A673 (cell line): ENCODE measurements at places on chromosomes 2 and 18. TPM values are rescaled to one million over a fixed set of nuclear protein-coding genes. Genes with fewer than 3 reads are reported as not detected.

The IRS1 gene
- 27.9 and 29.3 TPM in 2 replicates for total RNA-seq

The MARCHF4 gene
- total RNA-seq = 2.4 and 6.1 TPM in 2 replicates

The SLC19A3 gene
- 4.2 and 4.4 TPM in 2 replicates for total RNA-seq

The ICOS gene
- total RNA-seq = not detected in 2 replicates

The UGT1A3 gene
- not detected in 2 replicates for total RNA-seq

The PSD4 gene
- 0.60 and 1.8 TPM in 2 replicates for total RNA-seq

The SMYD1 gene
- total RNA-seq = not detected in 2 replicates

The RAB31 gene
- 6.1 and 8.1 TPM in 2 replicates for total RNA-seq

DNA sequence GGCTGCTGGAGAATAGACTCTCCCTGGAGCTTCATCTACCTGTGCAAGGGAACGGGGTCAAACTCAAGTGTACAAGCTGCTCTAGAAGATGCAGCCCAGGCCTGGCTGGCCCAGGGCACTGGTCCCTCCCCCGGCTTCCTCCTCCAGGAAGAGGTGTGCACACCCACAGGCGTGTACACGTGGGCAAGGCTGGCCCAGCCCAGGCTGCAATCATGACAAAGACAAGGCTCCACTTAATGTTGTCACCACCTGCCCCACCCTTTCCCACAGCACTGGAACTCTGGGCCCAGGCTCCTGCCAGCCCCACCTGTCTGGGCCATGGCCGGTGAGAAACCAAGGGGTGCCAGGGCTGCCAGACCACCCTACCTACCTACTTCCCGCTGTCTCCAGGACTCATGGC, 29.6 kb upstream of the ALPP start:
- DNase-seq = no peak

- DNase-seq = peak; percentile 49
Observed at GRCh38 chr2:63842149-63843061, 709 bp downstream of the UGP2 start.

GRCh38 chr18:42053188-42053781, 98.3 kb downstream of the PIK3C3 start:
- peak; percentile 70 for DNase-seq

DNA sequence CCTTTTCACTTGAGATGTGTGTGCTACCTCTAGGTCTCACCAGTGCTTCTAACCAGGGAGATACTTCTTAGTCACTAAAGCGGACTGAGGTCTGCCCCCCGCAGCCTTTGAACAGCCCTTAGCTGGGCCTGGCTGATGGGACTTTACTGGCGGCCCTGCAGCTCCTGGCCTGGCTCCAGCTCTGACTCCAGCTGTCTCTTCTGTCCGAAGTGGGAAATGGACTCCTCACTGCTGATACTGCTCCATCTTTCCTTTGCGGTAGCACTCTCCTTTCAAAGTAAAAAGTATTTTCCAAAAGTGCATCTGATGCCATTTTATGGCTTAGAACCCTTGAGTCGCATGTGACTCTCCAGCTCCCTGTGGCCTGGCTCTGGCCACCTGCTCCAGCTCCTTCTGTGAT, 64.5 kb downstream of the ATP9B start:
- DNase-seq = no peak

DNA sequence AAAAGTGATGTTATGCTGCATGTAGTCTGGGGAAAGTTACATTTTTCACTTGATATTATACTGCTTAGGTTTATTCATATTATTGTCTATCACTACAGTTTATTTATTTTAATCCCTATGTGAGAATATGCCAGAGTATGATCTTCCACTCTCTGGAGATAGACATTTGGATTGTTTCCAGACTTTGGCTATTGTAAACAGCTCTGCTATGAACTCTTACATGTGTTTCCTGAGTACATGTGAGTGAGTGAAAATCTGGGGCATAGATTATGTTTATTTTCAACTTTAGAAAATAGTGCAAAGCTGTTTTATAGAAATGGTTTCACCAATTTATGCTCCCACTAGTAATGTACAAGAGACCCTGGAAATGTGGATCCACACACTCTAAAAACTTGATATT, 49.0 kb upstream of the EPAS1 start:
- no peak for DNase-seq

- no peak for DNase-seq
Observed at GRCh38 chr18:5632041-5632440, 88.2 kb upstream of the EPB41L3 start.

DNA sequence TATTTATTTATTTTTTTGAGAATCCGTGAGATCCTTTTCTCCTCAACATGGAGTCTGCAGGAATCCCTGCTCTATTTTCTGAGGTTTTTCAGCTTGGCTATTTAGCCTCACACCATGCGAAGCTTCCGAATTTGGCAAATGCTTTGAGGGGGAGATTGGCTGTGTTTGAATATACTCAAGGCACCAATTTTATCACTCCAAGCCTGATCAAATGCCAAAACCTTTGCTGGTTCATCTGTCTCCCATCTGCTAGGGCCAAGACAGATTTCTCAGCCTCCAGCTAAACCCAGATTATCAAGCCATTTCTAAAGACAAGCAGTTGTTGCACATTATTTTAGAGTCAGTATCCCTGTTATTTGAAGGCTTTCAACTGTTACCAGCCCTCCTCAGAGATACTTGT, 295.7 kb downstream of the XIRP2 start:
- no peak for DNase-seq

GRCh38 chr2:177989029-177989885, 83.3 kb downstream of the PDE11A start:
- DNase-seq = no peak

GRCh38 chr2:219404291-219404910, 13.8 kb upstream of the DES start:
- no peak for DNase-seq
